G401 (cell line): ENCODE measurements at places on chromosomes 2 and 18. TPM values are rescaled to one million over a fixed set of nuclear protein-coding genes. Genes with fewer than 3 reads are reported as not detected.

DNA sequence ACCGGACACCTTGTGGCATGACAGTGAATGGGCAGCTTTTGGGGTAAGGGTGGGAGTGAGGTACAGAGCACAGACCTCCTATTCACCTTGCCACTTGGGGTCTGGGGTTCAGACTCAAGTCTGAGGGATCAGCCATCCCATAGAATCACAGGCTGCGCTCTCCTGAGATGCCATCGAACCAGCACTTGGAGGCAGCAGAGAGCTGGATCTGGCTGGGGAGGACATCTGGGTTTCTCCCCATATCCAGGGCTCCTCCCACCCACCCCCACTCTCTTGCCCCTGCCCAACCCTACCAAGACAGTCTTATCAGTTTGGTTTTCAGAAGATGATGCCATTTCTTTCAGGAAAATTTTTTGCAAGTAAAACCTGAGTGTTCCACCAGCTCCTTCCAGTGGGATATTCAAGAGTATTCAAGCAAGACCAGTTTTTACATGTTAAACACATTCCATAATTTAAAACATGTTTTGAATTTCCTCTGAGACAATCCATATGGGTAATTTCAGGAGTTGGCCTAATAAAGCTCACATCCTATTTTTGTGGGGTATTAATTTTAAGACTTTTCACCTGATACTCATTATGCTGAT is 29.2 kb upstream of the TEX44 start:
- peak; percentile 76 for DNase-seq

Gene MEP1B
- not detected in 2 replicates for total RNA-seq

GRCh38 chr18:11339188-11339775 is 189.9 kb upstream of the PIEZO2 start:
- no peak for DNase-seq

- no peak for DNase-seq
Observed at GRCh38 chr2:171187177-171187576, 26.5 kb upstream of the TLK1 start.

DNA sequence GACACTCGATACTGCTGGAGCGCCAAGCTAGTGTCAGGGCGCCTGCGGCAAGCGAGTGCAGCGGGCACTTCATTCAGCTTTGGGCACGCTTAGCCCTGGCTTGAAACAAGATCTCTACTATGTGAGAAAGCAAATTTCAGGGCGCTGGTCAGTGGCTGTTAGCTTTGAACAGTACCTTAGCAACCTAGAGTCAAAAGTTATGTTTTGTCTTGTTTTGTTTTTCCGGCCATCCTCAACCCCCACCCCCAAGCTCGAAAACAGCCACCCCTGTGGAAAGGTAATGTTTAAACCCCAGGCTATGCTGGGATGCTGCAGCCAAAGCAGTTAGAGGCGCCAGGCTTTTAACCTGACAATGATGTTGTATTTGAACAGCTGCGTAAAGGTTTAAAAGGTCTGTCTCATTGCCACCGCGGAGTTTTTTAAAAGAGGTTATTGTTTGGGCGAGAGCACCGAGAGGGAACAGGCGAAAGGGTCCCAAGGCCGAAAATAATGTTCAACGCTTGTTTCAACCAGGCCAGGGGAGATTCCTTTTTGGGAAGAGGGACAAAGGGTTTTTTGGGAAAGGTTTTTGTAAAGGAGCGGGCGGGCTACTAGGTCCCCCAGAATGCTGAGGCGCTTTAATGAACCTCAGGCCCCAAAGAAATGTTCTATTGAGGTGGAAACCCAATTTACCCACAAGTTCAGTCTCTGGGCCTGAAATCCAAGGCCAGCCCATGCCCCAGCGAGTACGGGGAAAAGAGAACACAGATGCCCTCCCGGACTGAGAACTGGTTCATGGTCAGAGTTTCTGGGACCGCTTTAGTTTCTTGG is 2.3 kb upstream of the HOXD10 start:
- DNase-seq, result no peak

DNA sequence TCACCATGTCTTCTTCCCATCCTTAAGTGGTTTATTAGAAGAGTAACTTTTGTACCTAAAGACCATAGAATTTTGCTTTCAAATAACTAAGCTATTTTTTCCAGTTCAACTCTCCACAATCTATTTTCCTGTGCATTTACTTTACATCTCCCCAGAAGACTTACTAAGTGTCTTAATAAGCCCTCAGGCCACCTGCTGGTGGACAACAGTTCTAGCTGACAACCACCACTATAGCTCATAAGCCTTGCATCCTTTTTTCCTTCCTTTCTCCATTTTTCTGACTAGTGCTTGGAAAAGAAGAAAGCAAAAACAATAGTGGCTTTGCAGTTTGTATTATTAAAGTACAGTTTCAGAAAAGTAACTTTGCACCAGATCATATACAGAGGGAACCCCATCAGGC is 149.5 kb upstream of the TMEM200C start:
- DNase-seq, result no peak

Gene RSAD2
- total RNA-seq, result not detected in 2 replicates

Gene DAPL1
- total RNA-seq, result not detected in 2 replicates

Gene SLC4A3
- total RNA-seq, result 4.1 and 5.0 TPM in 2 replicates

Gene SULT1C2
- 0.71 and 3.2 TPM in 2 replicates for total RNA-seq

Gene FIGN
- 2.1 and 3.7 TPM in 2 replicates for total RNA-seq

GRCh38 chr2:237701033-237701858 is 73.9 kb downstream of the LRRFIP1 start:
- no peak for DNase-seq

DNA sequence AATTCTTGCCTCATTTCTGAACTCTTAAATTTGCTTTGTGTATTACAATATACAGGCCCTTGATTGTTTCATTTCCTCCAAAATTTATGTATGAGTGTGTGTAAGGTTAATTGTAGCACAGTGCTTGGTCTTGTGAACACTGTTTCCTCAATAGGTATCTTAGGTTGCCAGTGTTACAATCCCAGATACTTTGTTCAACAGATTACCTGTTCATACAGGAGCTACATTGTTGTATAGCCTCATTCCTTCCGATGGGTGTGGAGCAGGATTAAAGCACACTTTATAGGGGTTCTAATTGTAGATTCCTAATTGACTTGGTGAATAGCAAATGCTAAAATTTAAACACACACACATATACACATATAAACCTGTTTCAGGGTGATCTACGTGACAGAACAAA is 10.7 kb downstream of the RBBP8 start:
- DNase-seq, result no peak

Gene SAG
- total RNA-seq, result 0.80 TPM in 1 of 2 replicates, not detected in the other

Gene IL1B
- not detected in 2 replicates for total RNA-seq

- no peak for DNase-seq
Observed at GRCh38 chr2:32271063-32271462, 6.4 kb upstream of the NLRC4 start.

- peak; percentile 71 for DNase-seq
Observed at GRCh38 chr18:49645841-49646351, 84.0 kb downstream of the LIPG start.

DNA sequence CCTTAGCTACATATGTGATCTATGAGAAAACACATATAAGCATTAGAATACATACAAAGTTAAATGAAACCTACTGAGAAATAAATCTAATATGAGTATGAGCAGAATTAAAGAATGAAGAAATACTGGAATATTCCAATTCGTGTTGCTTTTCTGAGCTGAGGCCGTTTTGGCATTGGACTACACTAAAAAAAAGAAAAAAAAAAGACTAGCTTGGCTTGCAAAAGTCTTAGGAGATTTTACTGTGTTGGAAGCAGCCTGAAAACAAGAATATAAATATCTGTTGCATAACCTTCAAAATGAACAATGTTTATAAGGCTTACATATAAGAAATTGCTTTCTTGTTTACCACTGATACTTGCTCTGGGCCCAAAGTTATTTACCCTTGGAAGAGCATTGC is 562.8 kb downstream of the TMEM182 start:
- DNase-seq, result no peak

DNA sequence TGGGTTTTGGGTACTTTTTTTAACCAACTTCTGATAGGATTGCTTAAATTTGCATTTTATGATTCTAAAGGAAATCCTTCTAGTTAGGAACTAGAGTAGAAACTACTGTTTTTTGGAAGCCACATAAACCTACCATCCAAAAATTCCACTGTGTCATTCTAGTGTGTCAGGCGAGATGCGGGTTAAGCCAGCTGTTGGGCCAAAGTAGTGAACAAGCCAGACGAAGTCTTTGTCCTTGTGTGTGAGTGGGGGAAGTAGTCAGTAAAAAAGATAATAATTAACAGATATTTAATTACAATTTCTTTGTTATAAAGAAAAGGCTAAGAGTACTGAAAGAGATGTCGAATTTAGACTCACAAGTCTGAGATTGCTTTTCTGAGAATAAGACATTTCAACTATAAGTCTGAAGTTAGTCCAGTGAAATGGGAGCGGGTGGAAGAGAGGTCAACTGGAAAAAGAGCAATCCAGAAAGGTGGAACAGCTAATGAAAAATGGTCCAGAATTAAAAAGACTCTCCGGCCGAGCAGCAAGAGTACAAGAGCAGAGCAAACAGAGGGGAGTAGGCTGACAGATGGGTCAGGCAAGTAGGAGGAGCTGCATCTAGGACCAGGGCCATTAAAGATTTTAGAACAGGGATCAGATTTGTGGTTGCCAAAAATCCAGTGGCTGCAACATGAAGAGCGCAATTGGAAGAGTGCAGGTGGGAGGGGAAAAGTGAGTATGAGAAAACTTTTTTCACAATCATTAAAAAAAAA is 1.5 kb downstream of the EPB41L5 start:
- DNase-seq, result peak; percentile 86

GRCh38 chr2:189176516-189176915 is 3.0 kb downstream of the COL5A2 start:
- DNase-seq, result no peak

Gene HOXD8
- 4.1 and 4.2 TPM in 2 replicates for total RNA-seq

Gene AKAIN1
- not detected in 2 replicates for total RNA-seq

DNA sequence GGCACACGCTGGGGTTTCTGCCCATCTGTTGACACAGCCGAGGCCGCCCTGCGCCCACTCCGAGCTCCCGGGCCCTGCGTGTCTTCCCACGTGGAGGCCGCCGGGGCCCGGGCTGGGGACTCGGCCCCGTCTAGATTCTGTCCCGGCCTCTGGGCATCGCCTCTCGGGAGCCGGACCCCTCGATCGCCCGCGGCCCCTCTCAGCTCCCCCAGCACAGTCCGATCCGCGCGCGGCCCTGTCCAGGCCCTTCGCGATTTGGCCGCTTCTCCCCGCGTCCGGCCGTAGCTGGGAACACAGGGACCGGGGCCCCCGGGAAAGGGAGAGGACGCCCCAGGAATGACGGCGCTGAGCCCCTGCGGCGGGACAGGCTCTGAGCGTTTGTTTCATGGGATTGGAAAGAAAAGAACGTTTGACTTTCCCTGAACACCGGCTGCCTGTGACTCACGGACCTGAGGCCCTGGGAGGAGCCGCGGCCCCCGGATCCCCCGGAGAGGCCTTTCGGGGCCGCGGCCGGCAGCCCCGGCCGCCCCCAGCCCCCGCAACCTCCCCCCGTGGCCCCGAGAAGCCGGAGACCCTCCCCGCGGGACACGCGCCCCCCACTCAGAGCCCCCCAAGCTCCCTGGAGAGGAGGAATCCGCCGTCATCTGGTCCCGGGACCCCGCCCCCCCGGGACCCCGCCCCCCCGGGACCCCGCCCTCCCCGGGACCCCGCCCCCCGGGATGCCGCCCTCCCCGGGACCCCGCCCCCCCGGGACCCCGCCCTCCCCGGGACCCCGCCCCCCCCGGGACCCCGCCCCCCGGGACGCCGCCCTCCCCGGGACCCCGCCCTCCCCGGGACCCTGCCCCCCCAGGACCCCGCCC is 62.7 kb upstream of the CTDP1 start:
- no peak for DNase-seq

- no peak for DNase-seq
Observed at GRCh38 chr2:200761266-200761665, 50.4 kb upstream of the BZW1 start.
